ENCODE measurements at places on chromosomes 3 and 15.
A peak's percentile ranks its signal among the peaks of the same experiment; 100 is the strongest.

- DNase-seq, result no peak
Observed at GRCh38 chr3:33217866-33218445, 654 bp downstream of the SUSD5 start.

GRCh38 chr15:39204031-39204430, 376.8 kb upstream of the THBS1 start:
- DNase-seq, result no peak

GRCh38 chr3:12507591-12508281, 23.5 kb downstream of the TSEN2 start:
- DNase-seq, result no peak

- DNase-seq, result no peak
Observed at GRCh38 chr15:73258271-73259108, 110.3 kb downstream of the HCN4 start.

- DNase-seq, result no peak
Observed at GRCh38 chr15:83959477-83959876, 276.1 kb upstream of the GOLGA6L4 start.

DNA sequence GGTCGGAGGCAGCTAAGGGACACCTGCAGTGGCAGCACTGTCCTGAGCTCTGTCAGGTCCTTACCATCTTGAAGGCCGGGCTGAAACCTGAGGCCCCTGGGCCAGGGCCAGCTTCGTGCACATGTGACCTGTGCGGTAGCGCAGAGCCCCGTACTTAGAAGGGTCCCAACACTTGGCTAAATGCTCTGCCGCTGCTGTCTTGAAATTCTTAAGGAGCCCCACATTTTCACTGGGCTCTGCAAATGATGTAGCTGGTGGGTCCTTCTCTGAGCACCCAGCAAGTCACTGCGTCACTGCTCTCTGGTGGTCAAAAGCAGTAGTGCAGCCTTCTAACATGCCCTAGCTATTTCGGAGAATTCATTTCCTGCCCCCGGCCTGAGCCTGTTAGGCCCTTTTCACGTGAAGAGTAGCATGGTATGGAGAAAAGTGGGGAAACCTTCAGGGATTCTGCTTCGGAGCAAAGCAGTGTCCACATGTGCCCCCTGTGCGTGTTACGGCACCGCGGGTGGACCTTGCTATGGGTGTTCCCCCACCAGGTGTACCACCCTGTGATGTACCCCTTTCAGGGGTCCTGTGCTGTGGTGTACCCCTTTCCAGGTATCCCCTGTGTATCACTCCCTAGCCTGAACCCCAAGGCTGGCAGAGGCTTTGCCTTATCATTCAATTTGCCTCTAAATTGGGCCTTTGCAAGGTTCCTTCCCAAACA, 79.7 kb downstream of the TMEM266 start:
- peak; percentile 84 for DNase-seq

DNA sequence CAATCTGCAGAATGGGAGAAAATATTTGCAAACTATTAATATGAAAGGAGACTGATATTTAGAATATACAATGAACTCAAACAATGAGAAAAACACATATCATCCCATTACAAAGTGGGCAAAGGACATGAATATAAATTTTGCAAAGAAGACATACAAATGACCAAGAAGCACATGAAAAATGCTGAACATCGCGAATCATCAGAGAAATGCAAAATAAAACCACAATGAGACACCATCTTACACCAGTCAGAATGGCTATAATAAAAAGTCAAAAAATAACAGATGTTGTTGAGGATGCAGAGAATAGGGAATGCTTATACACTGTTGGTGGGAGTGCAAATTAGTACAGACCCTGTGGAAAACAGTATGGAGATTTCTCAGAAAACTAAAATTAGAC, 83.6 kb downstream of the RAP2B start:
- DNase-seq, result no peak

GRCh38 chr3:179304605-179305004, 18.2 kb upstream of the ZNF639 start:
- peak; percentile 10 for DNase-seq

- DNase-seq, result no peak
Observed at GRCh38 chr3:9314796-9315195, 48.1 kb upstream of the THUMPD3 start.

DNA sequence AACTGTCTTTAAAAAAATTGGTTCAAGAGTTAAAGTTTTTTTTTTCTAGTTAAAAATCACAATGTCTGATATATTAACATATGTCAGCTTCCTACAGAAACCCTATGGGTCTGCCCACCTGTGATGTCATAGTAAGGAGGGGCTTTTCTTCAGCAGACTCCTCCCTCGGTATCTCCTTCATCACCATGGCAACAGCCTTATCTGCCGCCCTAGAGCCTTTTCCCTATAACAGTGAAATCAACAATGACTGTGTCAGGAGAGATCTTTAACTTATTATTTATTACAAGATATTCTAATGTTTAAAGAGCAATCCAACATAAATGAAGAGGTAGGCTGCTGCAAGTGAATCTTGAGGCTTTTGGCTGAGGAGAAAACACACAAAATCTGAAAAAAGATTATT, 138.7 kb downstream of the PEX5L start:
- peak; percentile 70 for DNase-seq

- peak; percentile 30 for DNase-seq
Observed at GRCh38 chr3:57512166-57512565, 32.0 kb downstream of the DNAH12 start.

GRCh38 chr15:82709421-82710207, at the start of gene AP3B2:
TSS of gene AP3B2 (minus strand) at chr15:82709875. CDS start at chr15:82709706, 169 bp downstream.
- peak; percentile 90 for DNase-seq

GRCh38 chr3:66297900-66298299, 77.1 kb downstream of the SLC25A26 start:
- DNase-seq, result no peak

DNA sequence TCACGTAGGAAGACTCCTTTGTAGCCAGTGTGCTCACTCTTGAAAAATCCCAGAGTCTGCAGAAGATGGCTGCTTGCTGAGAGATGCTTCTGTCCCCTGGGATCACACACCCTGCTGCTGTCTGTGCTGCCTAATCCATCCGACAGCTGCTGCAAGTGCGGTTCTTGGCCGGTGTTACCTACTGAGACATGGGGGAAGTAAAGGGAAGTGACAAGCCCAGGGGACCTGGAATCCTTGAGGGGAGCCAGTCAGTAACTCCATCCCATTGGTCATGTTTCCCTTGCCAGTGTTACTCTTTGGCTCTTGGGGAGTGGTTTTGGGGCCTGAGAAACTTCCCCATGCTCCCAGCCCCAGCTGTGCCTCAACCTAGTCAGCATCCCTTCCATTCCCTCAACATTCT, 8.3 kb upstream of the CPNE9 start:
- no peak for DNase-seq

GRCh38 chr3:40160933-40161332, 148.6 kb upstream of the EIF1B start:
- no peak for DNase-seq

- peak; percentile 45 for DNase-seq
Observed at GRCh38 chr3:125957674-125958510, 11.1 kb upstream of the ROPN1B start.

DNA sequence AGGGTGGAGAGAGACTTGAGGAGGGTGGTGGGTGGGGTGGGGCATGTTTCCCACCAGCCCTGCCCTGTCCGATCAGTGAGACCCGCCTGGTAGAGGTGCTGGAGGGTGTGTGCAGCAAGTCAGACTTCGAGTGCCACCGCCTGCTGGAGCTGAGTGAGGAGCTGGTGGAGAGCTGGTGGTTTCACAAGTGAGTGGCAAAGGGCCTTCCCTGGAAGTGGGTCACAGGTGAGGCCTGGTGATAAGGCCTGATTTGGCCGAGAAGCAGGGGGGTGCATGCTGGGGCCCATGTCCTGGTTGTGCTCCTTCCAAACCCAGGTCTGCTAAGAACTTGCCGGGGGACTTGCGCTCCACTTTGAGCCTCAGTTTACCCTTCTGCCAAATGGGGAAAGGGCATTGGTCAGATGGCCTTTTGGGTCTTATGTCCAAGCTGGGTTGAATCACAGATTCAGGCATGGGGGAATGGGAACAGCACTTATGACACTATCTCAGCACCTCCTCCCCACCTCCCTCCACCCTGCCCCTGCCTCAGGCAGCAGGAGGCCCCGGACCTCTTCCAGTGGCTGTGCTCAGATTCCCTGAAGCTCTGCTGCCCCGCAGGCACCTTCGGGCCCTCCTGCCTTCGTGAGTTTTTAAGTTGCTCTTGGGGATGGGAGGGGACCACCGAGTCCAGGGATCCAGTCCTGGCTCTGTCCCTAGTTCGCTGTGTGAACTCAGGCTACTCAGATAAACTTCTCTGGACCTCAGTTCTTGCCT, 4.0 kb downstream of the CRELD1 start:
- no peak for DNase-seq

- DNase-seq, result no peak
Observed at GRCh38 chr3:57939775-57940174, 68.4 kb upstream of the FLNB start.

DNA sequence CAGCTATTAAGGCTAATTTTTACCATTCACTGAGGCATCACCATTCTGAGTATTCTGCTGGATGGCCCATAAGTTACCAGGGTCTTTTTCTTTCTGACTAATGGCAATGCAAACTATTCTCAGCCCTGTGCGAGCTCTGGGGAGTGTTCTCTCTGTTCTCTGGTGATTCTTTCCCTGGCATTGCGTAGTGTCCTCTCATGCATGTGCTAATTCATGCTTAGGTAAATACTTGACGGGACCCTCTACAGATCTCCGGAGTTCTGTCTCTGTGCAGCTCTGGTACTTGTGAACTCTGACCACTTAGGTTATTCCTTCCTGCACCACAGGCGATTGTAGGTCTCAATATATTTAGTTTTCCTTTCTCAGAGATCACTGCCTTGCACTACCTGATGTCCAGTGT, 34.8 kb downstream of the UBE2E1 start:
- peak; percentile 8 for DNase-seq

- DNase-seq, result peak; percentile 64
Observed at GRCh38 chr15:85389772-85390171, 9.4 kb downstream of the AKAP13 start.

DNA sequence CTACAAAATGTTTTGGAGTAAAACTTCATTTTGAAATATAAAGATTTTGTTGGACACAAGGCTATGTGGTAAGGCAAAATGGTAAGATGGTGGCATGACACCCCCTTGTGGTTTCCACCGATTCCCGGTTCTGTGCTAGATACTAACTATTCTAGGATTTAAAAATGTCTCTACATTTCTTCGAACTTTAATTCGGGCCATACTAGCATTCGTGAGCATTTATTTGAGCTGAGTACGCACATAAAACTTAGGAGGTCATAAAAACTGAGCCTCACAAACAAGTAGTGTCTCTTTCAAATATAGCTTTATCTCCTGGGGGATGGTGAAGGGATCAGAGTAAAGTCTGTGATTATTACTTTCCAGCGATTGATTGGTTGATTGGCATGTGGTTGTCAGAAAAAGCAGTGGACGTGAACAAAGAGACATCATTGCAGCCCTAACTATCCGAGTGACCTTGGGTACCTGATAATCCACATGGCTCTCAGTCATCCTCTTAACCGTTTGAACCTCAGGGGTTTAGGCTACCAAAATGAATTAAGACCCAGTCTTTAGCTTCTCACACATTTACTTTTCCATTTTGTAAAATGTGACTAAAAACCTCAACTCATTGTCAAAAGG, 1.1 kb upstream of the ZNF639 start:
- peak; percentile 46 for DNase-seq

- DNase-seq, result peak; percentile 93
Observed at GRCh38 chr3:84836961-84837360, 121.8 kb upstream of the CADM2 start.

DNA sequence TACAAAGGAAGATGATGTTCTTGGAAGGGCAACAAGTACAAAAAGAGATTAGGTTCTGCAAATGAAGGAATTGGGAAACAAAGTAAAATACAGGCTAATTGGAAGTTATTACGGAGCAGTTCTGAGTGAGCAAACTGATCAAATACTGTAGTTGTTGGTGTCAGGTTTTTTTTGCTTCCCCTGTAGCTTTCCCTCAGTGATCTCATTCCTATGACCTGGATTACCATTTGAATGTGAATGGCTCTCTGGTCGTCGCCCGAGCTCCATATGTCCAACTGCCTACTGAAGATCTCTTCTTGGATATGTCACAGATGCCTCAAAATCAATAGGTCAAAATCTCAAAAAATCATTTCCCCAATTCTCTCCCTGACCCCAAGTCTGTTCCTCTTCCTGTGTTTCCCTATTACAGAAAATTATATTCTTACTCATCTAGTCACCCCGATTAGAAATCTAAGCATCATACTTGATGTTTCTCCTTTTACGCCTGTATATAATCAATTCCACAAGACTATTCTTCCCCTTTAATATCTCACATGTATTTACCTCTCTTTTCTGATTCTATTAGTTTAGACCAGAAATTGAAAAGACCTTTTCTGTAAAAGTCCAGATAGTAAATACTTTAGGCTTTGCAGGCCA, 29.0 kb downstream of the GOLM2 start:
- no peak for DNase-seq

- no peak for DNase-seq
Observed at GRCh38 chr15:86659724-86660411, 580.2 kb downstream of the AGBL1 start.

- no peak for DNase-seq
Observed at GRCh38 chr3:56324473-56324872, 143.8 kb downstream of the ERC2 start.

- DNase-seq, result no peak
Observed at GRCh38 chr15:60346653-60347052, 51.1 kb downstream of the ANXA2 start.

DNA sequence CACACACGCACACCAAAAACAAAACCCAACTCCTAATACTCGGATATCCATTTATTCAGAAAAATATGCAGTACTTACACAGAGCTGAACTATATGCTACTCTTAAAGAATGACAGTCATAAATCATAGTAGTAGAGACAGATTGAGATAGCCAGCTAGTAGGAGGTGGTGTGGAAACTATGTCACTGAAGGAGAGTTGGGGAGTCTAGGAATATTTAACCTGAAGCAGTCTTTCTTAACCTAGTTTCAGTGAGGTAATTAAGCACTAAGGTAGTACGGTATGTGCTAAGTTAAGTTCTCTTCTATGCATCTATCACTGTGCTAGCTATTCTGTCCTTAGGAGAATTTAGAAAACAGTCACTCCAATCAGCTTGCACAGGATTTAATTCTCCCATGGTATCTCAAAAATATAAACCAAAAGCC, 54.2 kb downstream of the ANKRD28 start:
- DNase-seq, result no peak

DNA sequence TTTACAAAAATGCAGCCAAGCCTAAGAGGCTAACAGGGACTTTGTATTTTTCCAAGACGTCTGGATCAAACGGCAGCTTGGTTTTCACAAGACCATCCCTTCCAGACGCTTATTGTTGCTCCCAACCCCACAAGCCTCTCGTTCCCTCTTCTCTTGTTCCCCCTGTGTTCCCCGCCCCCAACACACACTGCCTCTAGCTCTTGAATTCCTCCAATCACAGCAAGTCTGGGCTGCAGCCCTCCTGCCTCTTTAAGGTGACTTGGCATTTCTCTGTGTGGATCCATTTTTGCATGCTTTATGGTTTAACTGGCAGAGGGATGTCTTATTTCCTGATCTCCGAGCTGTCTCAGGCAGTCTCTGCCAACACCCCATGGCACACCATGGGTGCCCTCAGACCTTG, 182.2 kb downstream of the ABHD5 start:
- DNase-seq, result no peak

DNA sequence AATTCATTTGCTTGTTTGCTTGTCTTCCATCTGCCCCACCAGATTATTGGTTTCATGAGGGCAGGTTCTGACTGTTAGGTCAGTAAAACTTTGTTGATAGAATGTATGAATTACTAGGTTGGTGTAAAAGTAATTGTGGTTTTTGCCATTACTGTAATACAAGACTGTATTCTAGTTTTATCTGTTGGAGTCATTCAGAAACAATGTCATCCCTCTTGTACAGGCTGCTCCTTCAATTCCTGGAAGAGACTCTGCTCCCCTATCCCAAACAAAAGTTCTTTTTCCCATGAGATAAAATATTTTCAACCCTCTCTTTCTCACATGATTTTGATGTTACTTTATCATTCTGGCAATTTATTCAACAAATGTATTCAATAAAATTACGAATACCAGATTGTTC, 115.0 kb downstream of the CHST2 start:
- no peak for DNase-seq
